ENCODE measurements at places on chromosomes 6 and 20.

DNA sequence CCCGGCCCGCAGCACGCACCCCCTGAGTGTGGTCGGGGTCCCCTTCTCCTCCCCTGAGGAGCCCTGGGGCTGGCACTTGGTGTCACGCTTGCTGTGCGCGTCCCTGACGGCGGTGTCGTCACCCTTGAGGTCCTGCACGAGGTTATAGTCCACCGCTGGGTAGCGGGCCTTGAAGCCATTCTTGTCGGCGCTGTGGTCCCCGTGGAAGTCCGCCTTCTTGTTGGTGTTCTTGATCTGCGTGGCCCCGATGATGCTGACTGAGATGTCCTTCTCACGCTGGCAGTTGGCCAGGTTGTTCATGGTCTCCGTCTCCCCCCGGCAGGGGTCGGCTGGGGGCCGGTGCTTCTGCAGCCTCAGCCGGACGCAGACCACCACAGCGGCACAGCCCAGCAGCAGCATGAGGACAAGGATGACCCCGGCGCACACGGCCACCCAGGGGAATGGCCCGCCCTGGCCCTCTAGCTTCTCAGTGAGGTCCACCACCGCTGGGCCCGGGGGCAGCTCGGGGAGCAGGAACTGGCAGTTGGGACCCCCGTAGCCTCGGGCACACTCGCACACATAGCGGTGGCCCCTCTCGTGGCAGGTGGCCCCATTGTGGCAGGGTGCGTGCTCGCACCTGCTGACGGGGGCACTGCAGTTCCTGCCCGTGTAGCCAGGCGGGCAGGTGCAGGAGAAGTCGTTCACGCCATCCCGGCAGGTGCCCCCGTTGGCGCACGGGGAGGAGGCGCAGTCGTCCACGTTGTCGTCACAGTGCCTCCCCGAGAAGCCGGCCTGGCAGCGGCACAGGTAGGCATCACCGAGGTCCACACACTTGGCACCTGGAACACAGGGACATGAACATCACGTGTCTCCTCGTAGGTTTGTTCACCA, 7.4 kb downstream of the DLL1 start:
- DNase-seq: no peak

- DNase-seq: no peak
Observed at GRCh38 chr20:23022849-23023248, 12.3 kb upstream of the SSTR4 start.

GRCh38 chr20:49171909-49172308, 16.2 kb downstream of the STAU1 start:
- no peak for DNase-seq

GRCh38 chr6:150713931-150714330, 114.2 kb downstream of the PLEKHG1 start:
- DNase-seq: no peak

DNA sequence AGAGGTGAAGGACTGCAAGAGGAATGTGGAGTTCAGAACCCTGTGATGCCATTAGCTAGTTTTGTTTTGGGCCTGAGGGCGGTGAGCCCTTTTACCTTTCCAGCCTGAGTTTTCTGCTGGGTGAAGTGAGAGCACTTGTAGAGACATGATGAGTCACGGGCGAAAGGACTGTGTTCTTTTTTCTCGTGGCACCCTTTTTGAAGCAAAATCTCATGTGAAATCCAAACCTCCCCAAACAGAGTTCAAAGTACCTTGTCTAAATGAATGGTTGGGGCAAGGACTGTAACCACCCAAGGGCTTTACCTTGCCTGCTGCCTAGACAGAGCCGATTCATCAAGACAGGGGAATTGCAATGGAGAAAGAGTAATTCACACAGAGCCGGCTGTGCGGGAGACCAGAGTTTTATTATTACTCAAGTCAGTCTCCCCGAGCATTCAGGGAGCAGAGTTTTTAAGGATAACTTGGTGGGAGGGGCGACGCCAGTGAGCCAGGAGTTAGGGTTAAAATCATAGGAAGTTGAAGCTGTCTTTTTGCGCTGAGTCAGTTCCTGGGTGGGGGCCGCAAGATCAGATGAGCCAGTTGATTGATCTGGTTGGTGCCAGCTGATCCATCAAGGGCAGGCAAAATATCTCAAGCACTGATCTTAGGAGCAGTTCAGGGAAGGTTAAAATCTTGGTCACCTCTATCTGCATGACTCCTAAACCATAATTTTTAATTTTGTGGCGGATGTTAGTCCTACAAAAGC, 25.8 kb downstream of the SAMD5 start:
- no peak for DNase-seq

GRCh38 chr20:20373091-20373571, 5.2 kb downstream of the INSM1 start:
- DNase-seq: no peak

- no peak for DNase-seq
Observed at GRCh38 chr20:45404438-45404837, 3.7 kb upstream of the DBNDD2 start.

- DNase-seq: no peak
Observed at GRCh38 chr6:38730140-38730862, 15.2 kb downstream of the DNAH8 start.

GRCh38 chr6:37582306-37582705, 82.6 kb upstream of the CCDC167 start:
- DNase-seq: no peak

DNA sequence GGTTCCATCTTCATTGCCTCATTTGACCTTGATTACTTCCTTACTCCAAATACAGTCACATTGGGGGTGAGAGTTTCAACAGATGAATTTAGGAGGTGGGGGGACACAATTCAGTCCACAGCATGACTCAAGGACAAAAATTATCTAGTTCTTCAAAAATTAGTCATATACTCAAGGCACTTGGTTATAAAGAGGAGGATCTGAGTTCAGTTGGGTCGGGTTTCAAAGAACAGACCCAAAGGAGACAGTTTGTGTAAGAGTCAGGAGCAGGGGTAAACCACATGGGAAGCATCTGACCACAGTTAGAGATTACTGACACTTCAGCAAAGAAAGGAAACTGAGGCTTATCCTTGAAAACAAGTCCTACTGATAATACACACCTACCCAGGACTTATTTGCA, 138.0 kb downstream of the TBC1D7 start:
- no peak for DNase-seq

- no peak for DNase-seq
Observed at GRCh38 chr6:131807644-131808459, at the start of gene ENPP1. ENPP1 (plus strand) TSS chr6:131808020; CDS start chr6:131808036, 16 bp downstream.

DNA sequence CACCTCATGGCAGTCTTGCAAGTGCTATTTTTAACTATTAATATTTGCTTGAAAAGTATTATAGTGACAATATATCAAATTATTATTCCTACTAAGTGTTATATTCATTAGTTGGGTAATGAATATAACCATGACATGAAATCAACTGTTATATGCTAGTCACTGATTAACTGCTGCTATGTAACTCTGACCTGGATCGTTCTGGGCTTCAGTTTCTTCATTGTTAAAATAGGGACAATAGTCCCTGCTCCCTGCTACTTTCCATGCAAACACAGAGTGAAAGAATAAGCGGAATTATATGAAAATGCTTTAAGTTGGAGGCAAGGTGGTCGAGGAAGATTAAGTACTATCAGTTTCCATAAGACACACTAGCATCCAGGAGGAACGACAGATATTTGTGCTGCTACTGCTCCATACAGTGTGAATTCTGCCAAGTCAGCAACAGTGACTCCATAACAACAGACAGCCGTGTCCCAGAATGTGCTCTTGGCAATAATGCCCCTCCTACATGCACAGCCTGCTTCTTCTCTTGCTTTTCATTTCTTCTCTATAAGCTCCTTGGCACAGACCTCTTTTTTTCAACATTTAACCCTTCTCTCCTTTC, 107.2 kb downstream of the CHD6 start:
- DNase-seq: no peak

- DNase-seq: no peak
Observed at GRCh38 chr6:114739656-114740055, 396.8 kb upstream of the HS3ST5 start.

GRCh38 chr6:19380293-19380692, 456.9 kb upstream of the ID4 start:
- no peak for DNase-seq

- DNase-seq: no peak
Observed at GRCh38 chr20:47963022-47963421, 177.7 kb upstream of the SULF2 start.

DNA sequence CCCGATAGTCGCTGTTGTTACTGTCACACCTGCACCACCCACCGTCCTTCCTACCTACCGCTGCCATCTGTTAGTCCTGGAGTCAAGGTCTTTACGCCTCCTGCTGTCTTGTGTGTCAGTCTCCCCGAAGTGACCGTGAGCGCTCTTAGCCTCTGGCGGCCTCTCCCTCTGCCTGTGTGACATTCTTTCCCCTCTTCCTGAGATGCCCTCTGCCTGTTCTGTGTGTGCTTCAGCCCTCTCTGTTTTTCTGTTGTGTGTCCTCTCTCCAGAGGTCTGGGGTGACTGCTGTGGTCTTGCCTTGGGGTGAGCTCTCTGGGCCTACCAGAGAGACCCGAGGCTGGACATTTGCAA, 54.9 kb downstream of the TCP11 start:
- no peak for DNase-seq

GRCh38 chr6:129657483-129657882, 52.5 kb downstream of the ARHGAP18 start:
- DNase-seq: no peak

DNA sequence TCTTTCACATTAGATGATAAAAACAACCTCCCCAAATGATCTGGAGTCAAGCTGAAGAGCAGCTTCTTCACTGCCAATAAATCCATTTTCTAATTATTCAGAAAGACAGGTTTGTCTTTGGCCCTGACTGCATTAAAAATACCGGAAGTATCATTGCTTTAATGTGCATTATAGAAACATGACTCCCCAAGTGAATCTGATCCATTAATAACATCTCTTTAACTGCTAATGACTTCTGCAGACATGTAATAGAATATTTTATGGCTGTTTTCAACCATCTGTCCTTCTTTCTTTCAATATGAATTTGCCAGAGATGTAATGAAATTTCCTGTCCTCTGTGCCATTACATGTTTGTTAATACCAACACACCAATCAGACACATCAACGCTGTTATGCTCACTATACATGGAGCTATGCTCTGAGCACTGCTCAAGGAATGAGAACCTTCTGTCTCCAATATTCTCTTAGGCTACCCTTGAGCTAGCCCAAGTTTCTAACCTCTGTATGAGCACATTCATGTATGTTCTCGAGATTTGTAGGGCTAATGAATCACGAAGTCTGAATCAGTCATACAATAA, 87.8 kb downstream of the LYRM4 start:
- no peak for DNase-seq

DNA sequence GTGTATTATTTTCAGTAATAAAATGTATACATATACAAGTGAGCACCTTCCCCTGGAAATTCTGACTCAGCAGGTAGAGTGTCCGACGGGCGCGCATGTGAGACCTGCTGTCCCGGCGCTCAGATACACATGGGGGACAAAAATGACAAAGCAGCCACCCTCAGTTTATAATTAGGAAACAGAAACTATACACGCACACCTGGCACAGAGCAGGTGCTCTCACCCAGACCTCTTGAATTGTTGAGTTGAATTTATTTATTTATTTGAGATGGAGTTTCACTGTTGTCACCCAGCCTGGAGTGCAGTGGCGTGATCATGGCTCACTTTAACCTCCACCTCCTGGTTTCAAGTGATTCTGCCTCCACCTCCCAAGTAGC, 180.4 kb downstream of the ZDHHC14 start:
- no peak for DNase-seq

DNA sequence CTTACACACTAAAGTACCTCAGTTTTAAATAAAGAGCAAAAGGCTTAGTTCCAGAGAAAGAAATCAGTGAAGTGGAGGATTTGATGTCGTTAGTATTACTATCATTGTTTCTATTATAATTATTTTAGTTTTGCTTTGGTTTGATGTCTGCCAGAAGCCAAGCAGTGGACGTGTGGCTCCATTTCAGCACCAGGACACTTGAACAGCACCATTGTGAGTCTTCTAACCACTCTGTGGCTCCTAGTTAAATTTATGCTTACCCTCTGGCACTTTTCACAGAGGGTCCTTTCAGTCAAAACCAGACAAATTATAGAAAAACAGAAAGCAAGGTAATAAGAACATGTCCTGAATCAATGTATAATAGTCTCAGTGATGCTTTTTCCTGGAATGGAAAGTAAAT, 3.4 kb downstream of the COL9A1 start:
- DNase-seq: no peak

Measured in glomerular endothelial cell (primary cell).